Stimulated activated CD4-positive, alpha-beta T cell treated with anti-CD3 and anti-CD28 coated beads, Interleukin-15, amount 100 ng/mL, for 1 hour (primary cell): ENCODE measurements at places on chromosomes 5 and 9.

DNA sequence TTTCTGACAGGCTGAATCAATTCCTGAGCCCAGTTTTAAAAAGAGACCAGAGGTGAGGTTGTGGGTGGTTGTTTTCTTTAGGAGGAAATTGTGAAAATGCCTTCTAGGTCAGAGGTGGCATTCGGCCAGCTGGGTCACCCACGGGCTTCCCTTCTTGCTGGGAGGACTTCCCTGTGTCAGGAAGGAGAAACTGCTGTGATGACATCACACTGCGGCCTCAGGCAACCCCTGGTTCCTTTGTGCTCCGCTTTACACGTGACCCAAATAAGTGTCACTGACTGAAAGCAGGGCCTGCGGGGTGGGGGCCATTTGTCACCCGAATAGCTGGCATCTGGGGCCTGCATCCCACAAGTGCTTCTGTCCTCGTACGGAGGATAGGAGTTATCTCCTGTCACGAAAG is 39.7 kb downstream of the FABP6 start:
- no peak for DNase-seq

GRCh38 chr5:74196233-74196632 is 444.3 kb downstream of the ENC1 start:
- DNase-seq = no peak

- DNase-seq = no peak
These were observed 179.7 kb upstream of the DAB2 start for GRCh38 chr5:39604491-39604890.

- no peak for DNase-seq
These were observed 154.0 kb downstream of the WDR70 start for GRCh38 chr5:37532976-37533740.

DNA sequence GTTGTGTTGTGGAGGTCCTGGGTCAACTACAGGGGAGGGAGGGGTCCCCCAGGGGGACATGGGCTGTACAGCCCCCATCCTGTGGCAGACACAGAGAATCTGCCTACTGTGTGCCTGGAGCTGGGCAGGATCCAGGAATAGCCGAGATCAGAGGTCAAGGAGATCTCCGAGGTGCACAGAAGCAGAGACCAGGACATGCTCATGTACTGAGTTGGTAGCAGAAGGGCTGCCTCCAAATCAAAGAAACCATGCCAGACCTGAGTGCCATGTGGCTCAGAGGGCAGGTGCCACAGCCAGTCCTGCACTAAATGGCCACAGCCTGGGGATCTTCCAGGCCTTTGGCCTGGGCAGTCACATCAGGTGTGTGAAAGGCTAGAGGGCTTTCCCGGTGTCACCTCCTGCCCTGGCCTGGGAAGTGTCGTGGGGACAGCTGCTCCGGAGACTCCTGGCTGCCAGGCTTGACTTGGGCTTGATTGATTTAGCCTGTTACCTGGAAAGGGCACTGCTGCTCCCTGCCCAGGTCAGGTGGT is 27.8 kb downstream of the GSN start:
- DNase-seq = no peak

GRCh38 chr5:103224118-103224893 is 34.3 kb upstream of the MACIR start:
- no peak for DNase-seq

DNA sequence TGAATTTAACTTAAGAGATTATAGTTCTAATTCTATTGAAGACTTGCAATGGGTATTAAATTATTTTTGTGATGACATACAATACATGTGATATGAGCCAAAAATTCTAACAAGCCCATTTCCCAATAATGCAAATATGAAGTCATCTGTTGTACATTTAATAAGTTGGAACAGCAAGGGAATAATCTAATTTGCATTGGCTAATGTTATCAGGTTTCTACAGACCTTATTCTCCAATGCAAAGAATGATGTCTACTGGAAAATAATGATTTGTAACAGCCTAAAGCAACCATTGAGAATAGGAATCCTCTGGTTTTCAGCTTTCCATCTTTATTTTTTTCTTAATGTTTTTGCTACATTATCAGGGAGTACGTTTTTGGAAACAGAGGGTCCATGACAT is 89.1 kb upstream of the MINAR2 start:
- no peak for DNase-seq

- no peak for DNase-seq
These were observed 8.1 kb upstream of the PFDN1 start for GRCh38 chr5:140311011-140311467.

DNA sequence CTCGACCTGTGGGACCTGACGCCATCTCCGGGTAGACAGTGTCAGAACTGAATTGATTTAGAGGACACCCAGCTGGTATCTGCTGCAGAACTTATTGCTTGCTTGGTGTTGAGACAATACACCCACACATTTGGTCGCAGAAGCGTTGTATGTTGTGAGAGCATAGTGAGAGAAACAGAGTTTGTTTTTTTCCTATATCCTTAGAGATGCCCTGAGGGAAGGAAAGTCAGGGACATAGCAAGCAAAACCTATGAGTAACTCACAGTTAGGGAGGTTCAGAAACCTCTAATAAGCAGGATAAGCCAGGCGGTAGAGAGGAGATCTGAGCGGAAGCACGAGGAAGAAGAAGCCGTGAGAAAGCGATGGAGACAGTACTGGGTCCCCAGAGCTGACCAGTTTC is 59.8 kb downstream of the PTCD2 start:
- no peak for DNase-seq

GRCh38 chr5:111116550-111116949 is 24.4 kb downstream of the WDR36 start:
- no peak for DNase-seq

DNA sequence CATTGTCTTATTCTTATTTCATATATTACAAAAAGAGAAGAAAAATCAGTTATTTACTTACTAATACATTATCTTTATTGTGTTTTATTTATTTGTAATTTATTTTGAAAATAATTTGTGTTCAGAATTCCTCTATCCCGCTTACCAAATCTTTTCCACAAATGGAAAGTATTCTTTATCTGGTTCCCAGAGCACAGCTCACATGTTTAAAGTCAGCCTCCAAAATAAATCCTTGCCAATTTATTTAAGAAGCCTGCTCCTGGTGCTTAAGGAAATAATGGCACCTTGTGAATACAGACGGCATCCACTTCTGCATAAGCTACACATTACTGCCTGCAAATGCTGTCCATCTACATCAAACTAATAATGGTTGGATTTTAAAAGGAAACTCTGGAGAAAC is 435.4 kb downstream of the MTRR start:
- no peak for DNase-seq

- no peak for DNase-seq
These were observed 143.9 kb downstream of the C9orf50 start for GRCh38 chr9:129476821-129477611.

- DNase-seq = no peak
These were observed 141.6 kb downstream of the NR3C1 start for GRCh38 chr5:143261748-143262392.

- DNase-seq = no peak
These were observed 538.5 kb upstream of the TUSC1 start for GRCh38 chr9:26216702-26217101.
